Posterior vena cava (tissue), 2 donors: ENCODE measurements at places on chromosomes 6 and 20.

DNA sequence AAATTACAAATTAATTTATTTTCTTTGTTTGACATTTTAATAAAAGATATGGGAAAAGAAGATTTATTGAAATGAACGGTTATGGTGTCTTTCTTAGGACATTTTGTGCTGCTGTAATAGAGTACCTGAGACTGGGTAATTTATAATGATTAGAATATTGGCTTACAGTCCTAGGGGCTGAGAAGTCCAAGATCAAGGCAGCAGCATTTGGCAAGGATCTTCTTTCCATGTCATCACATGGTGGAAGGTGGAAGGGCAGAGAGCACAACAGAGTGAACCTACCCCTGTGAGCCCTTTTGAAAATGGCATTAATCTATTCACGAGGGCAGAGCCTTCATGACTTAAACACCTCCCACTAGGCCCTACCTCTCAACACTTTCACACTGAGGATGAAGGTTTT lies 75.7 kb upstream of the LTV1 start:
- DNase-seq = no peak

GRCh38 chr6:81950877-81951276 lies 198.4 kb upstream of the TENT5A start:
- DNase-seq = no peak

GRCh38 chr20:37205794-37206193 lies 26.4 kb upstream of the MROH8 start:
- DNase-seq = no peak

DNA sequence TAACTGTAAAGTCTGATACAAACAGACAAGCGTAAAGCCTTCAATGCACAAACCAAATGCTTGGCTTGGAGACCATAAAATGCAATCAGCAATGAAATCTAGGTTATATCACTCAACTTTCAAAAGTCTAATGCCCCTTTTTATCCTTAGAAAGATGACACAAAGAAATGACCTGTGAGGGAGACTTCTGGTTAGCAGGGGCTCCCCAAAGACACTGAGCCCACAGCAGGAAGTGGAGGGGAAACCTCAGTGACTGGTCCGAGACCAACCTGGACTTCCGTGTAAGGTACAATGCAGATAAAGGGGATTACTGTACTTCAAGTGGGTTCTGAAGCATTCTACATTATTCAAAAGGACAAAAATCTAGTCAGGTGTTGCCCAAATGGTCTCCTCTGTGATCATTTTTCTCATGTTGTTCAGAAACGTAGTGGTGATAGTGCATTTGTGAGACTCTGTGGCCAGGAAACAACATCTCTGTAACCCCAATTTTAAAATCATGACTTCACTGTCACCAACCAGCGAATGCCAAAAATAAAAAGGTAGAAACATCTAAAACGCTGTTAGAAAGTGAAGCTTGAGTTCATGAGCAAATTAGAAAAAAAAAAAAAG lies 88.2 kb downstream of the HIVEP2 start:
- DNase-seq = no peak

DNA sequence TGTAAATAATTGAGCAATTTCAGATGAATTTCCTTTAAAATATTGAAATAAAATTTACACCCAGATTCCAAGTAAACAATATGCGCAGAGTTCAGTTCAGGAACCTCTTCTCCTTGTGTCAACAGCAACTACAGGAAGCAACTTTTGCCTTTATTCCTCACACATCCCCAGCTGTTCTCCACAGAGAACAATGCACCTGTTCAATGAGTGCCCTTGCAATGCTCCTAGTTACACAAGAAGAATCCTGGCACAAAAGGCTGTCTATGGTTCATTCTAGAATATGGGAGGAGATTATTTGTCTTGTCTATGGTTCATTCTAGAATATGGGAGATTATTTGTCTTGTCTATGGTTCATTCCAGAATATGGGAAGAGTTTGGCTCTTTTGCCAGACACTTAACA lies 454.9 kb downstream of the BTBD3 start:
- DNase-seq = no peak

DNA sequence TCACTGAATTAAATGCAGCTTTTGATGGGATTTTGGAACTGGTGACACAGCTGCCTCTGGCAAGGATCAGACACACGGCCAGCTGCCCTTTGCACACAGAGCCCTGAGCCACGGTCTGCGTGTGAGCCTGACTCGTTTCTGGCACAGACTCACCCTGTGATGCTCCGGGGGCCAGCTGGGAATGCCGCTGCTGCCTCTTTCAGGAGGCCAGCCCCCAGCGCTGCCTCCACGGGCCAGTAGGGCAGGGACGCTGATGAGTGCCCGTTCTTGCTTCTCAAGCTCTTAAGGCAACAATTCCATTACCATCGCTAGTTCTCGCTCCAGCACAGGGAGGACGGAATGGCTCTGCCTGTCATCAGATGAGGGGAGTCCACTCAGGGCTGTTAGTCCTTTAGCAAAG lies 61.6 kb downstream of the IRF4 start:
- peak; percentile 86 for DNase-seq

DNA sequence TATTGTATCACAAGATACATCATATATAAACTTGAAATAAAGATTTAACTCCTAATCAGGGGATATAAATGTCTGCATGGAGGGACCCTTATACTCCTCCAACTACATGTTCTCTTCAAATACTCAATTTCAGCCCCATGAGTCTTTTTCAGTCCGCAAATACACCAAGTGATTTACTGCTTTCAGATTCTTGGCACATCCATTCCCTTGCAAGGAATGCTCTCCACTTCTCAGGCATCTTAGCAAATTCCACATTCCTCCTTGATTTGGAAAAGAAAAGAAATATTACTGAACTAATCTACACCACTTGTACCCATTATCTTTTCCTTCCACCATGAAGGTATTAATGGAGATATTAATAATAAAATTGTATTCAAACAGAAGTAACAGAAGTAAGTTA lies 999.4 kb upstream of the GJE1 start:
- DNase-seq = no peak

GRCh38 chr6:85360794-85361642 lies 88.9 kb upstream of the NT5E start:
- no peak for DNase-seq

GRCh38 chr20:44489931-44490330 lies 14.3 kb downstream of the TTPAL start:
- DNase-seq = no peak

DNA sequence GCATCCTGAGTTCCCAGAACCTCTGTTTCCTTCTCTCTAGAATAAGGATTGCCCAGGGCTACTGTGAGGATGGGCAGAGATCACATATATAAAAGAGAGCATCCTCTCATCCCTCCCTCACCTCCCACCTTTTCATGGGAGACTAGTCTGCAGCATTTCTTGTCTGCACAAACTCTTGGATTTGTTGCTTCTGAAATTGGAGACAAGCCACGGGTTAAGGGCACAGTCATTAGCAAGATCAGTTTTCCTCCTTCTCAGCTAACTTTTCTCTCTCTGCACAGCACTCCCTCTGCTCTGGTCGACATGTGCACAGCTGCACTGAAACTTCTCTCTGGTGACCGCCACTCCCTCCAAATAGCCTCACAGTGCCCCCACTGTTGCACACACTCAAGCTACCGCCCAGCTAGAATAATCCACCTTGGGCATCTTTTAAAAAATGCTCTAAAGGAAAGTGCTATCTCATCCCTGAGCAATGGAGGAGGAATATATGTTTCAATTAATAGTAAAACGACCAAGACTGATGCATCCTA lies 50.9 kb upstream of the DUSP22 start:
- no peak for DNase-seq

DNA sequence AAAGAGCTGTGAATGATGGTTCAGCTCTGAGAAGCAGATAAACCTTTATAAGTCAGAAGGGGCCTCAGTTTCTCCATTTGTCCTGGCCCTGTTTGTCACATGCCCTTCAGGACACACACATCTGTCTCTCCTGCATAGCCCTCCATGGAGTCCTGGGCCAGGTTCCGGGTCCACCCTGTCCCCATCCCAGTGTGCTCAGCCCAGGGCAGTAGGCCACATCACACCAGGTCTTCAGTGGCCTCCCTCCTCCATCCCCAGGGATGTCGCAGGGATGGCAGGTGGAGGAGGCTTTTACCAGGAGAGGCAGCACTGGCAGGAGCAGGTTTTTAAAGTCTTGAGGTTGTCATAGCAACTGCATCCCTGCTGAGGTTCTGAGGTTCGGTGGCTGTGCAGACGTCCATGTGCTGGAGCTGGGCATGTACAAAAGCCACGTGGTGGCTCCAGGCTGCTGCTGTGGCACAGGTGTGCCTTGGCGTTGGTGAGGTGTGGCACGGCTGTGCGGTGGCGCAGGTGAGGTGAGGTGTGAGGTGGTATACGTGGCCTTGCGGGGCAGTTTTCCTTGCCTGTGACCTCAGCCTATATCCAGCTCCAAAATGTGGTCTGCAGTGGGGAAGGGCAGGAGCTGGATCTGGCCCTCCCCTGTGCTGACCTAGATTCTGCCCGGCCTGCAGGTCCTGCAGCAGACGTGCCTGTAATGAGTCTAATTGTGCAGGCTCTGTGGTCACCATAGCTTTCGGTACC lies 8.0 kb upstream of the NPBWR2 start:
- DNase-seq = peak; percentile 66

DNA sequence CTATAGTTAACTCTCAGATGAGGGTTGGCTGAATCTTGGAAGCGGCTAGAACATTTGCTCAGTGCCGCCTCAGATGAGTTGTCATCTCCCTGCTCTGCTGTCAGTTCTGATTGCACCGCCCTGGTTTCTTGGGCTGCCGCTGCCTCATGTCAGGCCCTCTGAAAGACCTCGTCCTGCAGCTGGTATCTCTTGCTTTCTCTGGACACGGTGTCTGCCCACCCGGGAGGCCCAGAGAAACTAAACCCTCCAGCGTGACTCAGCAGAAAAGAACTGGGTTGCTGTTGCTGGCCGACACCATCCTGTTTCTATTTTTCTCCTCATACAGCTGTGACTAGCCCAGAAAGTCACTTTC lies 355.4 kb downstream of the CD83 start:
- DNase-seq = no peak

DNA sequence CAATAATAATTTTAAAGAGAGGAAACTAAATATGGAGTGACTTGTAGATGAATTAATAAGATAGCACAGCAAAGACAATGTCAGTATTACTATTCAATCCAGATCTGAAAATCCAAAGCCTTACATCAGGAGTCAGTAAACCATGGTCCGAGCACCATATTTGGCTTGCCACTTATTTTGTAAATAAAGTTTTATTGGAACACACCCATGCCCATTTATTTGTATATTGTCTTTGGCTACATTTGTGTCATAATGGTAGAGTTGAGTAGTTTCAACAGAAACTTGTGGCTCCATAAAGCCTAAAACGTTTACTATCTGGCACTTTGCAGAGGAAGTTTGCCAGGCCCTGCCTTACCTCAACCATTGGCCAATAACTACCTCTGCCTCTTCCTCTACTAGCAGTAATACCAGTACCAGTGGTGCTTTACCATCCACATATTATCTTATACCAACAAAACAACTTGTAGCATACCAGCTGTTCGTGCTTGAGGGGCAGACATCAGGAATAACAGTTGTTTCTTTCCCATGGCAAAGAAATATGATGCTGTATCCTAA lies 51.8 kb upstream of the SYNJ2 start:
- DNase-seq = no peak

DNA sequence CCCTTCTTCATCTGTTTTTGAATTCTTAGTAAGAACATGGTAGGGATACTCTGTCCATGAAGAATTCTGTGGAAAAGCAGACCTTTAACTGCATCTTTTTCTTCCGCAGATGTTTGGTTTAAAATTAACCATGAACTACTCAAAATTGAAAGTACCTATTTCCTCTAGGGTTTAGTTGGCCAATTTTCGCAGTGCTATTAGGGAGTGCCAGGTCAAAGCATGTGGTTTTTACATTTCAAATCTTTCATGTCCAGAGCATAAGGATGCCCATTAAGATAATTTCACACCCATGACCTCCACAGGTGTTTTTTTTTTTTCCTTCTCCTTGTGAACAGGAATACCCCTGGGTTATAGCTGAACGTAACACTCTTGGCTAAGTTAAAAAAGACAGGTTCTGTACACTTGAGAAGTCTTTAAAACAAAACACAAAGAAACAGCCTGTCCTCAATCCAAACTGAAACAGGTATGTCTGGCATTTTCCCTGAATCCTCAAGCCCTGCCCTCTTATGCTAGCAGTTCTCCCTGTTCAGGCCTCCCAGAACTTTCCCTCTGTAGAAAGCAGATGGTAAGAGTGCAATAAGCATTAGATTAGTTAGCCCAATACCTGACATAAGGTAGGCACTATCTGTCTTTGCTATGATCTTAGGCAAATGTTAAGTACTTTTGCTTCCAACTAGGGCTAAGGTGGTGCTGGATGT lies 67.1 kb downstream of the ELOVL5 start:
- no peak for DNase-seq

DNA sequence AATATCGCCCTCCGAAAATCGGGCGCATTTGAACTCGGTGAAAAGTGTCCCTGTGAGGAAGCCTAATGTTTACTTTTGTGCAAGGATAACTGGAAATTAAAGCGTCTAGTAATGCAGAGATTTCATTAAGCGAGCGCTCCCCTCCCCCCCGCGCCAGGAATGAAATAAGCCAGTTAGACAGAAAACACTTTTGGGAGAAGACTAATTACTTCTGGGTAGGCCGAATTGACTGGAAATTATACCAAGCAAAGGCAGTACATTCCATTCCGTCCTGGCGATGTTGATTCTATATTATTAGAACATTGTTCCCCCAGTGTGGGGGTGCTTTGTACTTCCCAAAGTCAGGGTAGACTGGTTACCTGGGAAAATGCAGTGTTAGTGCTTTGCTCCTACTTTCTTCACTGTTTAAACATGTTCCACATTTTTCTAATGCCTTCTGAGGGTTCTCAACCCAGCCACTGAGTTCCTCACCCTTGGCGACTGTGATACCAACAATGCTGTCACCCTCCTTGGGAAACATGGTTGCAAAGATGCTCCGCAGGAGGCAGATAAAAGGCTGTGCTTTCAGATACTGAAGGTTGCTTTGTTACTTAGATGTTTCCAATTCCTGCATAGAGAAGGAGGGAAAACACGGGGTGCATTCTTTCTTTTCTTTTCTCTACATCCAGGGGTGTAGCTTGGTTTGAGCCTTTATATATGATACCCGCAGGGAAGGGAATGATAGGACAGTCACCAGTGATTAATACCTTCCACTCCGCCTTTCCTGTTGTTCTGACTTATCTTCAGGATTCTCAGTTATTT lies 2.6 kb downstream of the GJA1 start:
- no peak for DNase-seq
